ENCODE measurements at places on chromosomes 4 and X. TPM values are rescaled to one million over a fixed set of nuclear protein-coding genes. Genes with fewer than 3 reads are reported as not detected.

COL4A5 gene
- polyA plus RNA-seq: 1.5 TPM

GAGE1 gene
- polyA plus RNA-seq: not detected

MAGEA2 gene
- polyA plus RNA-seq: not detected

ARHGAP4 gene
- polyA plus RNA-seq: 44.7 TPM

ZNF732 gene
- polyA plus RNA-seq: 0.08 TPM

Measured in pancreas (tissue), 10 donors.